Stimulated activated CD8-positive, alpha-beta memory T cell treated with anti-CD3 and anti-CD28 coated beads, Interleukin-7, amount 100 ng/mL, for 1 hour (primary cell): ENCODE measurements at places on chromosomes 12 and 14.

GRCh38 chr14:51073731-51074130, 21.2 kb downstream of the TRIM9 start:
- DNase-seq: no peak

DNA sequence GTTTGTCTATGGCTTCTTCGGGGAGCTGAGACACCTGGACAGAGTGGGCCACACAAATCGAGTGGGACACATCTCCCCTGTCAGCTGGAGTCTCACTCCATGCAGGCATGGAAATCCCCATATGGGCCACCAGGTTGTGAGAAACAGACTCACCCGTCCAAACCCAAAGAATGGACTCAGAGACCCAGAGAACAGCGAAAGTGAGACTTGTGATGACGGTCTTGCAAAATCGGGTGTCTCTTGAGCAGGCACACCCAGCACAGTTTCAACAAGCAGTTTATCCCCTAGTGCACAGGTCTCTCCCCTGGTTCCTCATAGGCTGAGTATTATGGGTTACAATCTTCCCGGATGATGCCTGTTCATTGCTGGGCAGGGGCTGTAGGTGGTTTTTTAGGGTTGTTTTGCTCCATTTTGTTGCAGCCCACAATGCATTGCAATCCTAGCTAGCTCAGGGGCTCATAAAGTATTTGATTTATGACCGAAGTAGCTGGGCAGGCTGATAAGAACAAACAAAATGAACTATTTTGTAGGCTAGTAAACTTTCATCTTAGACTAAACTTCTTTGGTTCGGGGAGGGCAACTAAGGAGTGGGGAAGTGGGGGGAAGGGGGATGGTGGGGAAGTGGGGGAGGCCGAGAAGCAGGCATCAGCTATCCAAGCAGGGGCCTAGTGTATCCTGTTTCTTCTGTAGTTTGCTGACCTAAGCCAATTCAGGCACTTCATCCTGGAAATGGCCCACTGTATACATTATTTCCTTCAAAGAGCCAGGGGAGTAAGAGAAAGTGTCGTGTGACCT, 45.3 kb downstream of the IQSEC3 start:
- no peak for DNase-seq

DNA sequence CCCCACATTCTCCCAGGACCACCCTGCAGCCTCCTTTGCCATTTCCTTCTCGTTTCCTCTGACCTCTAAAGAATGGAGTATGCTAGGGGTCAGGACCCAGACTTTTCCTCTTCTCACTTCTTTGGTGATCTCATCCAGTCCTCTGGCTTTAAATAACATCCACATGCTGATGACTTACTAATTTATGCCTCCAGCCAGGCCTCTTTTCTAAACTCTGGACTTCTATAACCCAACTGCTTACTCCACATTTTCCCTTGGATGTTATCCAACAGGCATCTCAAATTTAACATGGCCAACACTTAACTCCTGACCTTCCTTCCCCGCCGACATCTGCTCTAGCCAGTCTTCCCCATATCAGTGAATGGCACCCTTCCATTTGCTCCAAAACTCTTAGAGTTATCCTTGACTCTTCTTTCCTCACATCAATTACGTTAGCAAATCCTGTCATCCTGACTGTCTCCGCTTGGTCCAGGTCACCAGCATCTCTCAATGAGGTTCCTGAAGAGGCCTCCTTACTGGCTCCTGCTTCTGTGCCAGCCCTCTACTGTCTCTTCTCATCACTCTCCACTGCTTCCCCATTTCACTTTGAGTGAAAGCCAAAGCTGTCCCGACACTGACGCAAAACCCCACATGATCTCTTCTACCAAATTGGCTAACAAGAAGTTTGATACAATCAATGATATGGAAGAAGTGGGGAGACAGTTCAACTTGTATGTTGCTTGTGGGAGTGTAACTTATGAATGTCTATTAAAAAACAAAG, 42.7 kb downstream of the TMBIM6 start:
- no peak for DNase-seq

- DNase-seq: no peak
Measured at GRCh38 chr12:105820429-105821125, 318.2 kb downstream of the NUAK1 start.

DNA sequence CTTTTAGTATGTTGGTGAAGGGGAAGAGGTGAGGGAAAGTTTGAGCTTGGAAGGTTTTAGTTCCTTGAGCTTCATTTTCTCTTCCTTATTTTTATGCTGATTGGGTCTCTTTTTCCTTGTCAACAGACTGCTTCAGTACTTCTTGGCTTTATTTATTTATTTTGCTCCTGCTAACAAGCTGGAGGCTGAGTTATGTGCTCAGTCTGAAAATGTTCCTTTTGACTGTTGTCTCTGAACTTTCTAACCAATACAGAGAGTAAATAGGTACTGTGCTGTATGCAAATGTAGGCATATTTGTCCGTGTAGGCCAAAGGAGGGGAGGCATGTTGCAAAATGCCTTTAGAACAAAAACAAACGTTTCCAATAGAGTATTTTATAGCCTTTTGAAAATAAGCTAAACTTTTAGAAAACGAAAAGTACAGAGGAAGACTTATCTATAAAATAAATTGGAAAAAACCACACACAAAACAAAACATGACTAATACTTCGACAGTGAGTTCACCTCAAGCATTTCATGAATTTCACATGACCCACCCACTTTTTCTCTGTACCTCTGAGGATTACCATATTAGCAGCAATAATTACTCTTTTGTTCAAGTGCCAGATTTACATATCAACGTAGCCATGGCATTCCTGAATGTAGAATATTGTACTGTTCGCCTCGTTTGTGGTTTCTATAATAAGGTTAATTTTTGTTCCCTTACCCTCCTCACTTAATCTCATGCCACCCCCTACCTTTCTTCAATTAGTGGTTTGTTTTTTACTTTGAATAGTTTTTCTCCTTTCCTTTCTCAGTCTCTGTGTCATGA, 4.7 kb upstream of the CREBL2 start:
- DNase-seq: no peak

- DNase-seq: no peak
Measured at GRCh38 chr12:132389526-132390286, 60.3 kb upstream of the GALNT9 start.

GRCh38 chr12:96635844-96636243, 146.5 kb downstream of the CFAP54 start:
- DNase-seq: no peak

GRCh38 chr14:23068789-23069412, 11.6 kb upstream of the CDH24 start:
- peak; percentile 53 for DNase-seq

GRCh38 chr14:104632781-104633180, 28.2 kb upstream of the TMEM179 start:
- no peak for DNase-seq

- DNase-seq: no peak
Measured at GRCh38 chr14:102799684-102800562, 22.7 kb downstream of the TRAF3 start.

DNA sequence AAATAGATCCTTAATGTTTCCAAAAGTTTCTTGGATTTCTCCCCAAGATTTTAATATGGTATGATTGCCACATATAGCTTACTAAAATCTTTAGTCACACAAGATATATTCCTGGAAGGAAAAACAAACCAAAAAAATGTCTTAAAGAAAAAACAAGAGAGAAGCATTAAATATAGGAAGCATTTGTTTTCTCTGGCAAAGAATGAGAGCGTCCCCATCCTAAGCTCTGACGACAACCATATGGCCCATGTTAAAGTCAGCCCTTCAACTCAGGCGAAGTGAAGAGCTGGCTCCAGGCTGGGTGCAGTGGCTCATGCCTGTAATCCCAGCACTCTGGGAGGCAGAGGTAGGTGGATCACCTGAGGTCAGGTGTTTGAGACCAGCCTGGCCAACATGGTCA, 35.6 kb downstream of the GCH1 start:
- DNase-seq: no peak

GRCh38 chr14:43729143-43729542, 777.9 kb downstream of the FSCB start:
- no peak for DNase-seq

- DNase-seq: no peak
Measured at GRCh38 chr12:125999628-126000027, 934.4 kb downstream of the AACS start.

DNA sequence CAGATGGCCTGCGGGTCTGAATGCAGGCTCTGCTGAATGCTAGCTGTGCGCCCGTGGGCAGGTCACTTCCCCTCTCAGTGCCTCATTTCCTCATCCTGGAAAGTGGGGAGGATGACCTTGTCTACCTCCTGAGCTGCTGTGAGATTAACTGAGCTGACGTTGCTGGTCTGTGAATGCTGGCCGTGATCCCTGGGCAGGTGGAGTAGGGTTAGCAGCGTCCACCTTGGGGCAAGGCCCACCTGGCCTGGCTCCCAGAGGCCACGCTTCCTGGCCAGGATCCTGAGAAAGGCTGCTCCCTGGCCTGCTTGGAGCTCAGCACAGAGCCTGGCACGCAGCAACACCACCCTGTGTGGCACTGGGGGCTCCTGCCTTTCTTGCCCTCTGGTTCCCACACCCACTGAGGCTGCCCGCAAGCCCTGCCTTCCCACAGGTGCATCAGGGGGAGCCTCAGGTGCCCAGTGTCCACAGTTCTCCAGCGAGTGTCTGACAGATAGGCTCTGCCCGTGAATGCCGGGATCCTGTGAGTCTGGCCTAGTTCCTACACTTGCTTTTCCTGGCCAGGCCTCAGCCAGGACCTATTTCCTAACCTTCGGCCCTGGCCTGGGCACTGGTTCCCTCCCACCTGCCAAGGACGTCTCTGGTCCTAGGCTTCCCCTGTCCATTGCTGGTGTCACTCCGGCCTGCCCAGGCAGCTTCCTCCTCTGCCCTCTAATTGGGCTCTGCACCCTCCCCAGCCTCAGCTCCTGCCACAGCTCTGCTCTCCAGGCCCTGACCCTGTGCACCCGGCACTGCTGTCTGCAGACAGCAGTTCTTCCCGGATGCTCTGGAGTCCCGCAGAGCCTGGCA, 37.2 kb upstream of the TDRD9 start:
- DNase-seq: no peak

DNA sequence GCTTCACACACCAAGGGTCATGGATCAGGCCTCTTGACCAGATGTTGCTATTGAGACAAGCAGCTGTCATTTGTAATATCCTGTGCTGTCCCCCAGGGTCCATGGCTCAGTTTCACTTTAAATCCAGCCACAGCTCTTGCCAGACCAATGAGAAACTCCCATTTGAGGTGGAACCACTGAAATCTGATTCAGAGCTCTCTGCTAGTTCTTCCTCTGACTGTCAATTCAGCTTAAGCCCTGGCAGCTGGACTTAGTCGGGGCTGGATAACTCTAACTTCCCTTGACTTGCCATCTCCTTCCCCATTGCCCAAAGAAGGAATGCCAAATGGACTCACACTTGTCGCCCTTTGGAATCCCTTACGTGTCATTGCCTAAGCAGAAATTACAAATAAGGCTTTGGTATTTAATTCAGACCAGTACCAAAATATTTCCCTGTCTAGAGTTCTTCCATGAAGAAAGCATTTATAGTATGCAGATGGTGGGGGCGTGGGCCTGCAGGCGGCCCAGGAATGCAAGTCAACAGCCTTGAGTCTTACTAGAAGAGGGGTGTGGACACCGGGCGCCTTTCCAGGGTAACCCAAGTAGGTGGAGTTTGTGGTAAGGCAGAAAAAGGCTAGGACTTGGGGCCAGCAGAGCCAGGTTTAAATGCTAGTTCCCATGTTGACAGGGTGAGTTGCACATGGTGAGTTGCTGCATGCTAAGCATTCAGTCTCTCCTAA, 96.9 kb upstream of the TMPO start:
- no peak for DNase-seq

- no peak for DNase-seq
Measured at GRCh38 chr14:54609576-54609975, 42.6 kb downstream of the SAMD4A start.

GRCh38 chr12:119008691-119009221, 27.4 kb downstream of the SRRM4 start:
- DNase-seq: no peak

DNA sequence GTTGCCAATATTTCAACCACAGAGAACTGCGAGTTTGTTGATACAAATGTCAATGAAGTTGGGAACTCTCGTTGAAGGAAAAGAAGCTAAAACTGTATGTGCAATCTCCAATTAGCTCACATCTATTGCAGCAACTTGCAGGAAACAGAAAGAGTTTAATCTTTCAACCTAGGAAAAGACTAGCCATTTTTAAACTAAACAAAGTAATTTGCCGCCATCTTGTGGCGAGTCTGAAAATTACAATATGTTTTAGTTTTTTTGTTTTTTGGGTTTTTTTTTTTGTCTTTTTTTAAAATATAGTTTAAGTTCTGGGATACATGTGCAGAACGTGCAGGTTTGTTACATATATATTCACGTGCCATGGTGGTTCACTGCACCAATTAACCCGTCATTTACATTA, 131.2 kb upstream of the FOXG1 start:
- no peak for DNase-seq
